ENCODE measurements at places on chromosomes 3 and 15.

GRCh38 chr3:14336749-14337598 is 65.4 kb upstream of the SLC6A6 start:
- DNase-seq = no peak

GRCh38 chr3:1696669-1697275 is 401.9 kb upstream of the CNTN4 start:
- DNase-seq = no peak

DNA sequence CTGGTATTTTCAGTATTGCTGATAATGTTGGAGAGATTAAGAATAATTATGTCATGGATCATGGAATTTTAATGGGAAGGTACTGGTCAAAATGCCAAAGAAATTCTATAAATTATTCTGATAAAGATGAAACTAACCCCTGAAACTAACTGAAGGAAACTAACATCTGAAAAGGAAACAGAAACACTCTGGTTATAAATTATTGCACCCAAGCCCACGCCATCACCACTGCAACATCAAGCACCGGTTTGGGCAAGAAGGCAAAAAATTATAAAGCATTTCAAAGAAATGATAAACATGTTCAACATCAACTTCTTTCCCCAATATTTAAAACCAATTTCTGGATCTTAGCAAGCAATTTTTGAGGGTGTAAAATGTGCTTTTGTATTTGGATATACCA is 372.5 kb downstream of the TBC1D5 start:
- DNase-seq = no peak

GRCh38 chr3:71026634-71027578 is 556.6 kb downstream of the FOXP1 start:
- no peak for DNase-seq

GRCh38 chr3:146476094-146476740 is 6.9 kb upstream of the PLSCR2 start:
- DNase-seq = no peak

GRCh38 chr3:176395240-176395639 is 802.0 kb downstream of the TBL1XR1 start:
- no peak for DNase-seq

GRCh38 chr15:63805993-63806980 is 27.5 kb downstream of the HERC1 start:
- peak; percentile 5 for DNase-seq

DNA sequence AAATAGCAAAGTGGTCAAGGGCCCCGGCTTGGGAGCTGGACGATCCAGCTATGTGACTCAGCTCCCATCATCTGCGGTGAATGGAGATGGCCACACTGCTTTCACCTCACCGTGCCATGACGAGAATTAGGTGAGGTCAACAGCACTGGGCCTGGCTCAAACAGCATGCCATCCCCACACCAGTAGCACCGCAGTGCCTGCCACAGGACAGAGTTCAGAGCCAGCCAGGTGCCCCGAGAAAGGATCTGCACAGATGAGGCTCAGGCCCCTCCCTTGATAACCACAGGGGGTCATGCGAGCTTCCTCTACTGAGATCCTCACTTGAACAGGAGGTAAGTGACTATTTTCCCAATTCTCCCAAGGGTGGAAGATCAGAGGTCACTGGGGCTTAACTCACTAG is 29.4 kb downstream of the ZXDC start:
- DNase-seq = no peak

- no peak for DNase-seq
Measured at GRCh38 chr15:67531379-67531914, 10.5 kb downstream of the C15orf61 start.

DNA sequence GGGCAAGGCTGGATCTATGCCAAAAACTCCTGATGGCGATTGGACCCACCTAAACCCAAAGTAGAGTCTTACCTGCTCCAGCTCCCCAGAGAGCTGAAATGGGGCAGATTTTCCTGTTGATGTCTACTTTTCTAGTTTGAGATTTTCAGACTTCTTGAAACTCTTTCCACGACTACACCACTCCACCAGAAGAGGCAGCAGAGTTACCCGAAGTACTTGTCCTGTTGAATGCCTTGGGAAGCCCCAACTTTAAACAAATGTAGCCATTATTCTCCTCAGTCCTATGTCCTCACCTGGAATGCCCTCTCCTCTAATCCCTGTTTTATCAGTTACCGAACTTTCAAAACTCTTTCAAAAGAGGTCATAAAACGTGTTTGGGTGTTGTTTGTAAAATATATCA is 843.8 kb downstream of the VGLL3 start:
- DNase-seq = no peak

GRCh38 chr3:67076607-67077006 is 78.5 kb downstream of the KBTBD8 start:
- DNase-seq = no peak
